Stimulated activated CD4-positive, alpha-beta T cell treated with anti-CD3 and anti-CD28 coated beads, Interleukin-15, amount 100 ng/mL, for 24 hours (primary cell): ENCODE measurements at places on chromosomes 5 and 9.

DNA sequence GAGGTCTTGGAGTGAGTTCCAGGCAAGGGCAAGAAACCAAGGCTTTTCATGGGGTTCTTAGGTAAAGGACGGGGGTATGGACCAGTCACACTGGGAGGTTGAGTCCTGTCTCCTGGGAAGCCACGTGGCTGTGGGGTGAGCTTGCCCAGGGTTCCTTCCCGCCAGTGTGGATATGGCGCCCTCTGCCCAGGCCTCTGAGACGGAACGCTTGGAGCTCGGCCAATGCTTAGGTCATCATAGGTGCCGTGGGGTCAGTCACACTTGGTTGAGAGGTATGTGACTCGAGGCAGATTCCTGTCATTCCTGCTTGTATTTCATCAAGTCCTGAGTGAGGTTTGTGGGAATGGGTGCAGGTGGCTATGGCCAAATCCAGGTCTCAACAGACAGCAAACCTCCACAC is 46.2 kb downstream of the TENT4A start:
- DNase-seq: no peak

DNA sequence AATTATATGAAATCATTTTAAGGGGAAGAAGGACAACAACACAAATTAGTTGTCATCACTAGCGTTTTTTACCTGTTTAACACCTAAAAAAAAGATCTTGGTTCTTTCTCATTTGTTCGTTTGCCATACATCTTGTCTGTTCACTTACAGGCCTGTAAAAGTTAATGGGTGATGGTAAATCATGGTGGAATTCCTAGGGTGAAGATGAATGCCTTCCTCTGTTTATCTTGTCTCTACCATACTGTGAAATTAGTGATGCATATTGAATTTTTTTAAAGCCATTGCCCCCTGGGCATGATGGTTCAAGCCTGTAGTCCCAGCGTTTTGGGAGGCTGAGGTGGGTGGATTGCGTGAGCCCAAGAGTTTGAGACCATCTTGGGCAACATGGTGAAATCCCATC is 46.6 kb downstream of the LRRTM2 start:
- no peak for DNase-seq

- peak; percentile 5 for DNase-seq
Observed at GRCh38 chr9:109399258-109399767, 78.5 kb upstream of the EPB41L4B start.

- DNase-seq: no peak
Observed at GRCh38 chr9:70405808-70406433, 8.5 kb downstream of the KLF9 start.

DNA sequence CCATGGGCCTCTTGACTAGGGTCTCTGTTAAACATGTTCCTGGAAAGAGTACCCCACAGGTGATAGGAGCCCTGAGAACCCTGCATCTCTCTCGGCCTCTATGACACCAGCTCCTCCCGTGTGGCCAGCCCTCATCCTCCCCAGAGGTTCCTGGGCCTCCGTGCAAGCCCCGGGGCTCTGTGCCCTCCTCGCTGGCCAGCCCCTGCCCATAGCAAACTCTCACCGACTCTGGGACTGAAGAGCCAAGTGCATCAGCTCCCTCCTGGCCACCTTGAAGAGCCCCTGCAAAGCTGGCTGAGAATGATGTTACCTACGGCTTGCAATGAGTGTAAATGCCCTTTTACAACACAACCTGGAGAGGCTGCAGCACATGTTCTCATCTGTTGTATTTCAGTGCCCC is 224.4 kb downstream of the ROR2 start:
- no peak for DNase-seq

DNA sequence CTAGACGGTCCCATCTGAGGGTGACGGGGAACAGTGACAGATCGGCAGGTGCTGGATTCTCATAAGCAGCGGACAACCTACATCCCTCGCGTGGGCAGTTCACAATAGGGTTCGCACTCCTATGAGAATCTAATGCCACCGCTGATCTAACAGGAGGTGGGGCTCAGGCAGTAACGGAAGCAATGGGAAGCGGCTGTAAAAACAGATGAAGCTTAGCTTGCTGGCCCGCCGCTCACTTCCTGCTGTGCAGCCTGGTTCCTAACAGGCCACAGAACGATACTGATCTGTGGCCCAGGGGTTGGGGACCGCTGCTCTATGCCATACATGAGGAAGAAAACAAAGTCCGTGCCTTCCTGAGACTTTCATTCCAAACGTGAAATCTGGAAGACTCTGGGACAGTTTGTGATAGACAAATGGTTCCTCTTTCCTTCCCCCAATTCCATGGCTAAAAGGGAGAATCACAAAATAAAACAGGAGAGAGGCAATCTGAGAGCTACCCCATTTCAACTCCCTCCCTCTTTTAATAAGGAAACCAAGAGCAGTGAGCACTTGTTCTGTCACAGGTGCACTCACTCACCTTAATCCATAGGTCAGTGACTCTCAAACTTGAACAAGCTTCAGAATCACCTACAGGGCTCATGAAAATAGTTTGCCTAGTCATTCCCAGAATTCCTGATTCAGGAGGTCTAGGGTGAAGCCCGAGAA is 12.1 kb downstream of the PDCL start:
- DNase-seq: peak; percentile 54

DNA sequence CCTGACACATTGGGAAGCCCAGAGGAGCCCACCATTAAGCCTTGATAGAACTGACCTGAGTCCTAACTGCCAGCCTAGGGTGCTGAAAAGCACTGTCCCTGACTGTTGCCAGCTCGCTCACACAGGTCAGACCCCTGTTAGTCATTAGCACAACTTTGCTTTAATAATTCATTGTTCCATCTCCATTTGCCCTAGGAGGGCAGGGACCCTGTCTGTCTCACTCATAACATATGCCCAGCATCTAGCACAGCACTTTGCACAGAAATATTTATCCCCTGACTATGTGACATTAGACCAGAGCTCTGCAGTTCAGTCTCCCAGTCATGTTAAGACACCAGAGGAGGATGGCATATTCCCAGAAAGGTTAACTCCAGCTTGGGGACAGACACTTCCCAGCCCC is 61.8 kb upstream of the STXBP1 start:
- no peak for DNase-seq

DNA sequence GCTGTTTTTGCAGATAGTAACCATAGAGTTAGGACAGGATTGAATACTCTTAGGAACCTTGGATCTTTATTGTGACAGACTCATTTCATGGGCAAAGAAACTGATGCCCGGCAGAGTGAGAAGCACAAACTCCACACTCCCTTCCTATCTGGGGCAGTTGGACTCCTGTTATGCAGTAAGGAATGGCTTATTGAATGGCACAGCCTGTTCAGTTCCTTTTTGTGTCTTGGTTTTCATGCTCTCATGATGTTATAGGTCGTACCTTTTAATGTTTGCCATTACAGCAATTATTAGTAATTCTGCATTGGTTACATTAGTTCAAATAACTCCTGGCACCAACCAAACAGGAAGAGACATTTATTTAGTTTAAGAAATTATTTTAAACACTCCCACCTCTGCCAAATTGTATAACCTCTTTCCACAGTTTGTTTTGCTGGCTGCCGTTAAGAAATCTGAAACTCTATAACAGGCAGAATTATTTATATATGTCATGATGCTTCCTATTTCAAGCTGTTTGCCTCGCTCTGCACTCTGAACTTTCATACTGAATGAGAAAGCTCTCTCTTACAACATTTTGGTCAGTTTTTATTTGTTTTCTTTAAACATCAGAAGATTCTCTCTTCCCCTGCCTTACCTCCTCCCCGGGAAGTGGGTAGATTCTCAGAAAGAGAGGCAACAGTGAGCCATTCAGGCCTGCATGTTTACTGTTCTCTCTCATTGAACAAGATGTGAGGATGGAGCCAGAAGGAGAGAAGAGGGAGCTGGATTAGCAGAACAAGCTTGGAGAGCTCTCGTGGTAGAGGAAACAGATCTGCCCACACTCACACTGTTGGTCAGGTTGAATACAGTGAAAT is 144.4 kb downstream of the ARHGEF28 start:
- DNase-seq: no peak

- DNase-seq: no peak
Observed at GRCh38 chr5:180852495-180852894, 8.6 kb downstream of the ZFP62 start.

GRCh38 chr9:131657037-131657377 is 82.9 kb downstream of the RAPGEF1 start:
- DNase-seq: no peak

DNA sequence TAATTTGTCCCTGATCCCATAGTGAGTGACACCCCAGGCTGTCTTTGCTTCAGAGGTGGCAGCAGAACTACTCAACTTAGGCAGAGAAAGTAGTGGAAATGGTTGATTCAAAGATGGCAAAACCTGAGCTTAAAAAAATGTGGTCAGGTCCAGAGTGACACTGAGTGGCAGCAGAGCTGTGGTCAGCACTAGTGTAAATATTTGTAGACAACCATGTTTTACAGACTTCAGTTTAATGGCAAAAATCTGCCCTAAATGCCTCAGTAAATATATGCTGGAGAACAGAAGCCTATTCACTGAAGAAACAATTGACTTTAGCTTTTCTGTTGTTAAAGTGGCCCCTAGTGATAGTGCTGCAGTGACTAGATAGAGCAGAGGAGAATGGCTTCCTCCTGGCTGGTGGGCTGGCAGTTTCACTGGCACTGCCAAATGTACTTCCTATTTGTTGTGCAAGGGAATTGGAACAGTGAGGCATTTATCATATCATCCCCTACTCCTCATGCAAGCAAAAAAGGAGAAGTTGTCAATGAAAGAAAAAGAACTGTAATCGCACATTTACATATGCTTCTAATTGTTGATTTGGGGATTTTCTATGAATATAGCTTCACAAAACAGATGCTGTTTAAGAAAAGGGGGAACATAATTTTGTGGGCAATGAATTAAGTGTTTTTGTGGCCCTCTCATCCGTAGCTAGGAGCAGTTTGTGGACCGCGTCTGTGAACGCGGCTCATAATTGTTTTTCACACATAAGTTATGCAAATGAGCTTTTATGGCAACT is 12.0 kb downstream of the PBX3 start:
- no peak for DNase-seq

GRCh38 chr5:72586788-72587530 is 79.7 kb upstream of the ZNF366 start:
- no peak for DNase-seq

DNA sequence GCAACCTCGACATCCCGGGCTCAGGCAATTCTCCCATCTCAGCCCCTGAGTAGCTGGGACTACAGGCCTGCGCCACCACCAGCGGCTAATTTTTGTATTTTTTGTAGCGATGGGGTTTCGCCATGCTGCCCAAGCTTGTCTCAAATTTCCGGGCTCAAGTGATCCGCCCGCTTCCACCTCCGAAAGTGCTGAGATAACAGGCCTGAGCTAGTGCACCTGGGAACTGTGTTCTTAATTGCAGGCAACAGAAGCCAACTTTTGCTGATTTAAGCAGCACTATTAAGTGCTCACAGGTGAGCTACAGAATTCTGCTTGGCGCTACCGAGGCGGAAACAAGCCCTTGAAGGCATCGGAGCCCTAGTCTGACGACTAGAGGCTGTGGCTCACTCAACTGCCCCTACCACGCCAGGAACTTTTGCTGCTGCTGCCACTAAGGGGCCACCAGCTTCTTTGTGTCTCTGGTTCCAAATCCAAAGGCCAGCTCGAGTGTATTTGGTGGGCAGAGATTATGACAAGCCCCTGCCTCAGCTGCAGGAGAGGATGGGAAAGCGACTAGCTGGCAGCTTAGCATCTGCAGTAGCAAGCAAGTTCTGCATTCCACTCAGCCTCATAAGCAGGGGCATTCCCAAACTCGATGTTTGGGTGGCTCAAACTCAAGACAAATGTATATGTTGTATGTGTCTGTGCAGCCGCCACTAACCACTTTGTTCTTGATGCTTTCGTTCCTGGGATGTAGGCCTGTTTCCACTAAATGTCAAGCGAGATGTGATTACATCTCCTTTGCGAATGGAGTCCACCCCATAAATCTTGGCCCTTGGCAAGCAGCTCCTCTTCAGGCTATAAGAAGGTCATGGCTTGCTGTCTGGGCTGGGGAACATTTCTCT is 10.6 kb upstream of the HMCN2 start:
- no peak for DNase-seq

DNA sequence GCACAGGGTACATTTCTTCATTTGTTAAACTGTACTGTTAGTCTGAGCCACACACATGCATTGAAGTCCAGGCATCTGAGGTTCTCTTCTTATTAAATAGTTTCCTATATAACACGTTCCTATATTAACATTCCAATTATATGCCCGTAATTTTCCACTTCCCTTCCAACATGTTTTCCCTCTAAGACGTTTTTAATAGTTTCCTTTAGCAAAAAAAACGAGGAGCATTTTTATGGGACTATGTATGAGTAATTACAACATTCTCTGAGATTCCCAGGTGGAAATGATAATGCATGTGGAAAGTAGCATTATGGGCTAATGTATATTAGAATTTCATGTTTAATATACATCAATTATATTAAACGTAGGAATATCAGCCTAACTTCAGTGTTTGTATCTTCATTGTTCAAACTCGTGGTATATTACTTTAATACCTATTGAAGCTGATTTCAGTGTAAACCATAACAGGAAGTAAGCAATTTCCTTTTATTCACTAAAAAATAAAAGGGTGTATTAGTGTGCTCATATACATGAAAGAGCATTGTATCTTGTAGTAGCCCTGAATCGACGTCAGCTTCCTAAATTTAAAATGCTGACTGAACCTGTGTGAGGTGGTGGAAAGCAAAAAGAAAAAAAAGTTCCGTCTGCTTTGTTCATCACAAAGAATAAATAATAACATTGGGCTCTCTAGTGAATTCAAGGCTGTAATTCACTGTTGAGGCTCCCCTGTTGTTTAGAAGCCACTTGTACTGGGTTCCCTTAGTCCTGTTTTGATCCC is 11.3 kb downstream of the SMARCA2 start:
- no peak for DNase-seq

DNA sequence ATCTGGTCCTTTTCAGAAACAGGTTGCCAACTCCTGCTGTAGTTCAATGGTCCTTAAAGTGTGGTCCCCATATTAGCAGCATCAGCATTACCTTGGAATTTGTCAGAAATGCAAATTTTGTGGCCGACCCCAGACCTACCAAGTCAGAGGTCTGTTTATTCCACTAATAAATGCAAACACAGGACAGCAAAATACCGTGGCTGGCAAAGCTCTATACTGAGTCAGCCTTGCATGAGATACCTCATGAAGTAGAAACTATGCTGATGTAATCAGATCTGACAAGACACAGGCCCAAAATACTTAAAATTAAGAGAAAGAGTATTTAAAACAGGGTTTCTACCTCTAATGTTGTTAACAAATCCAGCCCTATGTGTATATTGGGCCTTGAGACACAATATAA is 3.0 kb downstream of the GOLM1 start:
- no peak for DNase-seq

DNA sequence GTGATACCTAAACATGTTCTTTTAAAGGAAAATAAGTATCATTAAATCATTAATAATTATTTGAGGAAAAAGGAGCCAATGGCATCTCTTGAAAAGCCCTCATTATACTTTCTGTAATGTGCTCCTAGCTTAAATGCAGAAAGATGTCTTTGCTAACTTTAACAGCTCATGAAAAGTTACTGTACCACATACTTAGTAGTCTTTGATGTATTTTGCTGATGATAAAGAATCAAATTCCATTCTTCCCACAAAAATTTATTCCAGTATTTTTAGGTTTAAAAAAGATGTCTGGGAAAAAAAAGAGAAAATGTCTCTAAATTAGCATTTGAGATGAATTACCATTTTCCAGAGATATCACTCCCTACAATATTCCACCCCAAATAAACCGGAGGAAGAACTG is 112.5 kb downstream of the PPP2R2B start:
- no peak for DNase-seq

- no peak for DNase-seq
Observed at GRCh38 chr9:107755246-107755645, 265.7 kb upstream of the KLF4 start.

- no peak for DNase-seq
Observed at GRCh38 chr5:80919678-80920196, 40.4 kb upstream of the RASGRF2 start.
